GM04504 (cell line): ENCODE measurements at places on chromosomes 1 and 21.

DNA sequence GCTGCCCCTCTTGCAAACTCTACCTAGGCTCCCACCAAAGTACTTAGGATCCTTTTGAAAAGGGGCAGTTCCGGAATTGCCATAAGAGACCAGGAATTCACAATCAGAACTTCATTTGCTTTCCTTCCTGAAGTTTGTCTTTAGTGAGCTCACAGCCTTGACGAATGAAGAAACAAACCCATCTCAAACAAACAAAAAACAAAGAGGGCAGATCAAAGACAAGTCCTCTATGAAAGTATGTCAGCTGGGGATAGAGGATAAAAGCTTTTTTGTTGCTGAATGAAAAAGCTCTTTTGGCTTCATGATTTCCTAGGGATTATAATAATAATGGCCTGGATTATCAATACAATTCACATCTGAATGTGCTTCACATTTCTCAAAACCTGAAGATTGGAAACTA is 357.9 kb upstream of the DUSP10 start:
- DNase-seq, result no peak

- no peak for DNase-seq
Measured at GRCh38 chr1:145961425-145962156, 2.8 kb downstream of the ANKRD34A start.

GRCh38 chr1:193537266-193538002 is 351.0 kb upstream of the B3GALT2 start:
- DNase-seq, result no peak

DNA sequence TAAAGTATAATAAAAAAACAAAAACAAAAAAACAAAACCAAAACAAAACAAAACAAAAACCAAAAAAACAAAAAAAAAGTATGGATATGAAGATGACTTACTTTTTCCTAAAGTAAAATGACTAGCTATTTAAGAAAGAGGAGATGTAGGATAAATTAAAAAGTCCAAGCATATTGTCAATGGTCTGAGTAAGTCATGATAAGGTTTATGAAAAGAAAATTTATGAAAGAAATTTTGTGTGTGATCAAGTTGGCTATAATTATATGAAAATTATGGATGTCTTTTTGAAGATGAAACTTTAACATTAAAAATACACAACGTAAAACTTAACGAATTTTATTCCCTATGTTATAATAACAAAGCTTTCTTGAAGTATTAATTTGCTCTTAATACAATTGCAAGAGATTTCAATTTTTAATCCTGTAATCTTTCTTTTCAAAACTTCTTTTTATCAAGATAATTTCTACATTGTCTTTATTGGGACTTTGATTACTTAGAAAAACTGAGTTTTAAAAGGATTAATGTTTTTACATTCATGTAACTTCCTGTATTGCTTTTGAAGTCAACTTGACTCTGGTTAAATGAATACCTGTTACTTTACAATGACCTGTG is 200.9 kb upstream of the IVNS1ABP start:
- DNase-seq, result no peak

GRCh38 chr1:39378377-39378776 is 113.1 kb upstream of the BMP8A start:
- no peak for DNase-seq

DNA sequence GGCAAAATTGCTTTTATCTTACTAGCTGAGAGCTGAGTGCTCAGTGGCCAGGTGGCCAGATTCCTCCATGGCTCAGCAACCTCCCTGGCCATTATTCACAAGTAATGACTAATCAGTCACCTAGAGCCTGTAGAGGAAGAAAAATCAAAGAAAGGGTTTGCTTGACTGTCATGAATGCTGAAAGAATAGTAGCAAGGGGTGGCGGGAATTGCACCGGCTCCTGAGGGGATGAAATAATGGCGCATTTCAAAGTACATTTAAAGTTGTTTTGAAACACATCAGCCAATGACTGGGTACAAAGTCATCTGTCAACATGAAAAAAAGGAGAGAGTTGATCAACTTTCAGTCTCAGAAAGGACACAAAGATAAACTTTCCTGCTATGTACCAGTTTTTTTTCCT is 99.5 kb downstream of the OMA1 start:
- DNase-seq, result no peak

- DNase-seq, result no peak
Measured at GRCh38 chr1:26749458-26749857, 38.3 kb upstream of the PIGV start.

DNA sequence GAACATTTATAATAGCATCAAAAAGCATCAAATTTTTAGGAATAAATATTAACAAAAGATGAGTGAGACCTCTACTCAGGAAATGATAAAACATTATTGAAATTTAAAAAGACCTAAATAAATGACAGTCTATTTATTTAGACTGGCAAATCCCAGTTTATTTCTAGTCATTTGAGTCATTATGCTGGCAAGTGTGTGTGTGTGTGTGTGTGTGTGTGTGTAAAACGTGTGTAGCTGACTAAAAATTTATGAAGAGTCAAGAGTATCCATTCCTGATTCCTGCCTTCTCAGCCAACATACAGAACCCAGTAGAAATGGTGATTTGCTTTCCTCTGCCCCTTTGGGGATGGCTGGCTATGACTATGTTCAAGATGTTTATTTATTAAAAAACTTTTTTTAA is 46.2 kb downstream of the OSBPL9 start:
- no peak for DNase-seq

DNA sequence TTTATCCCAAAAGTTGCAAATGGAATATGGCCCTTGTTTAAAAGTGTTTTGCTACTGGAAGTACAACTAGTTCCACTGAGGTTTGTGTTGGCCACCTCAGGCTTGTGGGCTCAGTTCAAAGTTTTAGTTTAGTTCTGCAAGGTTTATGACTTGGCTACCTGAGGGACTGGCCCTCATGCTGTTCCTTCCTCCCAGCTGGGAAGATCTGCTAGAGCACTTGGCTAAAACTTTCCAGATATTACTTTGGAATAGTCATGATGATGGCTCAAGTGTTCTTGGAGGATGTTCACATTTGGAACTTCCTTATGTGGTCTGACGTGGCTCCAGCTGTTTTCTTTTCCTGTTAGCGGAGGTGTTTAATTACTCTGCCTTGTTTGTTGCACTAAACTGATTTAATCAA is 110.2 kb upstream of the IVNS1ABP start:
- no peak for DNase-seq

- no peak for DNase-seq
Measured at GRCh38 chr21:44969066-44969670, 29.3 kb downstream of the SLX9 start.

GRCh38 chr21:42534421-42535378 is 21.0 kb downstream of the SLC37A1 start:
- DNase-seq, result no peak

DNA sequence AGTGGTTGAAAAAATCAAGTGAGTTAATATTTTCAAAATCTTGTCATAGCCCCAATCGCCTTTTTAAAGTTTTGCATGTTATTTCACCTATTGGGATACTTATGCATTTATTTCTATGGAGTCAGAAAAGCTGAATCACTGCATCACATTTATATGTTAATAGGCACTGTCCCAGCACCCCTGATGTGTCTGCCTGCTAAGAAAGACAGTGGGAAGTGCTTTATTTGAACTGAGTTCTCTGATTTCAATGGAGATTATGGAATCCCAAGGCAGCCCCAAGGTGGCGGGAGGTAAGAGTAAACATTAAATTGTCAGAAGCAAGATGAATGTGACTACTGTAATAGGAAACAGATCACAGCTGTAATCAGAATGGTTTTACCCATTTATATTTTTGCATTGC is 2225.7 kb downstream of the NCAM2 start:
- DNase-seq, result no peak

- DNase-seq, result no peak
Measured at GRCh38 chr1:217921126-217921904, 290.2 kb downstream of the SPATA17 start.

DNA sequence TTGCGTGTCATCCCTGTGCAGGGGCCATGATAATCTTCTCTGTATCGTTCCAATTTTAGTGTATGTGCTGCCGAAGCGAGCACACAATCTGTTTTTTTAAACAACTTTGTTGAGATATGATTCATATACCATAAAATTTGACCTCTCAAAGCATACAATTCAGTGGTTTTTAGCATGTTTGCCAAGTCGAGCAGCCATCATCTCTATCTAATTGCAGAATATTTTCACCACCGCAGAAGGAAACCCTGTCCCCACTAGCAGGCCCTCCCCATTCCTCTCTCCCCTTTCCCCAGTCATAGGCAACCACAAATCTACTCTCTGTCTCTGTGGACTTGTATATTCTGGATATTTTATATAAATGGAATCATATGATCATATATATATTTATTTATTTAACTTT is 78.7 kb upstream of the TINAGL1 start:
- peak; percentile 4 for DNase-seq

DNA sequence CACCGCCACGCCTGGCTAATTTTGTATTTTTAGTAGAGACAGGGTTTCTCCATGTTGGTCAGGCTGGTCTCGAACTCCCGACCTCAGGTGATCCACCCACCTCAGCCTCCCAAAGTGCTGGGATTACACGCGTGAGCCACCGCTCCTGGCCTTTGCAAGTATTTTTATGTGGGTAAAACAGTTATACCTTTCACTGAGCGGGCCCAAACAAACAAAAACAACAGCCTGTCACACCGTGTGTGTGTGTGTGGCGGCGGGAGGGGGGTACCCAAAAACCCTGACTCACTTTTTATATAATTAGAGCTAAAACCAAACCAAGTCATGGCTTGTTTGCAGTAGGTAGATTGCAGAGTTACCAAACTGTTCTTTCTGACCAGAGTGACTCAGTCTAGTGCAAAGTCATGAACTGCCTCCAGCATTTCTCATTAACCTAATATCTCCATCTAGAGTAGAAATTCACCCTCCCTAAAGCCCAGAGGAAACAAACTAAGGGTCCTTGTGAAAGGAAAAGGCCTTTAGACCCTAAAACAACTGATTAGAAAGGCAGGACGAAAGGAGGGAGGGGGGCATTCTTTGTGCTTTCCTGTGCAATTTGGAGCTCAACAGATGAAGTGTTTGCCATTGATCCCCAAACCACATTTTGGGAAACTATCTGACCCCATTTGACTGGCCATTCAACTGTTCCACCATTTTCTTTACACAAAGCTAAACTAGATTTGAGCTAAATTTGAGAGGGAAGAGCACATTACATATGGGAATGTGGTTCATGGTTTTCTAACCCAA is 181.0 kb downstream of the DHRS3 start:
- peak; percentile 42 for DNase-seq

DNA sequence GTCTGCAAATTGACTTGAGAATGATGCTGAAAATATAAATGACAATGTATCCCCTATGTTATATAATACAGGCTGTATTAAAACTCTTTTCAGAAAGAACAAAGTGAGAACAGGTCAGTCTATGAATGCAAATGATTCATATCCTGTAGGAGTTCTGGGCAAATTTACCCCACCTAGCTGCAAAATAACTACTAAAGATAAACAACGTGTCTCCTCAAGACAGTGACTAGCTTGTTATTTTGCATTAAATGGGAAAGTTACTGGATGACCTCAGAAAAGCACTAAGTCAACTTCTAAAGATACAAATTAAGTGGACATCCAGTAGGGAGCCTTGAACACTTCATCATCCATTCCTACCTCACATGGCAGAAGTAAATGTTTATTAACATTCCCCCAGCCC is 11.1 kb downstream of the RNF19B start:
- no peak for DNase-seq

GRCh38 chr1:53690411-53690810 is 48.6 kb downstream of the GLIS1 start:
- DNase-seq, result no peak

DNA sequence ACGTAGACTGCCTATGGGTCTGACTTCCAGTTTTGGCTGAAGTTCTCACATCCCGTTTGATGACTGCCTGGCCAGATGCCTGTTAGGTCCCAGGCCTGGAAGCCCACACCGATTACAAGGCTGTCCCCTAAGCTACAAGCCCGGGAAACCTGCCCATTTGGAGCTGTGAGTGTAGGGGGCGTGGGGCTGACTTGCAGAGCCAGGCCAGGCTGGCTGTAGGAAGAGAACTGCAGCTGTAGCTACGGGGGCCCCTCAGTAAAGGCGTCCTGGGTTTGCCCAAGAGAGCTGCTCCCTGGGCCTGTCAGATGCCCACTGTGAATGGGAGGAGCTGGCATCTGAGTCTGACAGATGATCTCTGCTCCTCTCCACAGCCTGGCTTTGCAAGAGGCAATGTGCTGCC is 199.7 kb downstream of the CAMTA1 start:
- DNase-seq, result no peak

DNA sequence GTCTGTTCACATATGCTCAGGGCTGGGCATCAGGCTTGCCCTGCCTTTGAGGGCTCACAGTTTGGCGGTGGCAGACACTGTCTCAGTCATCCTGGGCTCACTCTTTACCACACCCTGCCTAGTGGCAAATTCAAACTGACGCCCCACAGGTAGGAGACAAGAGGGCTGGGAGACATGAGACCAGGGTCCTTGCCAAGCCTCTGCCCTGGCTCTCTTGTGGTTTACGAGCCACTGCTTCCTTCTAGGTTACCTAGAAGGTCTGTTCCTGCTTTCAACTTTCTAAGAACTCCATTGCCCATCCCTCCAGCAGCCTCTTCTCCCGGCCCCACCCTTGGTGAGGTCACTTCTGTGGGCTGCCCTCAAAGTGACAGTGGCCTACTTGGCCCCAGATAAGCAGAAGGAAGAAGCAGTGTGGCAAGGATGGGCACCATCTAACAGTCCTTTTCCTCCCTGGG is 10.5 kb downstream of the KIF21B start:
- no peak for DNase-seq

GRCh38 chr1:96002969-96003964 is 718.3 kb upstream of the PTBP2 start:
- no peak for DNase-seq

DNA sequence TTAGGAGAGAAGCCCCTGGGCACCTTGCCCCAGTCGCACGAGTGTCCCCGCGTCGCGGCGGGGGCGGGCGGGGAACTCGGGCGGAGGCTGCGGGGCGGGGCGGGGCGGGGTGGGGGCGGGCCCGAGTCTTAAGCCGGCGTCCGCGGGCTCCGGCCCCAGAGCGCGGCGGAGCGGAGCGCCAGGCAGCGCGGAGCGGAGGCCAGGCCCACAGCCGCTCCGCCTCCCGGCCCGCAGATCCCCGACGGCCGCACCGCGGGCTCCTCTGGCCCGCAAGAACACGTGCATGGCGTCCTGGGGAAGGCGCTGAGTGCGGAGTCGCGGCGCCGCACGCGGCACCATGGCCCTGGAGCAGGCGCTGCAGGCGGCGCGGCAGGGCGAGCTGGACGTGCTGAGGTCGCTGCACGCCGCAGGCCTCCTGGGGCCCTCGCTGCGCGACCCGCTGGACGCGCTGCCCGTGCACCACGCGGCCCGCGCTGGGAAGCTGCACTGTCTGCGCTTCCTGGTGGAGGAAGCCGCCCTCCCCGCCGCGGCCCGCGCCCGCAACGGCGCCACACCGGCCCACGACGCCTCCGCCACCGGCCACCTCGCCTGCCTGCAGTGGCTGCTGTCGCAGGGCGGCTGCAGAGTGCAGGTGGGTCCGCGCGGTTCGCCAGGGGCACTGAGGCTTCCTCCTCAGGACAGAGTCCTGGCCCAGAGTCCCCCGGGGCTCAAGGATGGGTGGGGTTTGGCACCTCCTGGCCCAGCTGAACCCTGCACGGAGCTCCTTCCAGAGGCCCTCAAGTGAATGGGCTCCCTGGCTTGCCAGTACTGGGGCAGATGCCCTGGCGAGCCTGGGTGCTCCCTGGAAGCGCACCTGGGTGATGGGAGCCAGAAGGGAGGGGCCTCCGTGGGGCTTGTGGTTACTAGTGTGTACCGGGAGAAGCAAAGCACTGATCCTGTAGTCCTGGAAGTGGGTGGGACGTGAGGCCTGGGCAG is at the start of gene ESPN:
TSS of gene ESPN (plus strand) at position 158 of the 975 bp plus-strand sequence. CDS start at position 338, 180 bp downstream.
- DNase-seq, result no peak

- no peak for DNase-seq
Measured at GRCh38 chr1:230340526-230341161, 85.5 kb downstream of the PGBD5 start.
